CD8-positive, alpha-beta T cell (primary cell): ENCODE measurements at places on chromosomes 12 and 14.

GRCh38 chr14:54653712-54654469 lies 87.0 kb downstream of the SAMD4A start:
- DNase-seq: no peak

DNA sequence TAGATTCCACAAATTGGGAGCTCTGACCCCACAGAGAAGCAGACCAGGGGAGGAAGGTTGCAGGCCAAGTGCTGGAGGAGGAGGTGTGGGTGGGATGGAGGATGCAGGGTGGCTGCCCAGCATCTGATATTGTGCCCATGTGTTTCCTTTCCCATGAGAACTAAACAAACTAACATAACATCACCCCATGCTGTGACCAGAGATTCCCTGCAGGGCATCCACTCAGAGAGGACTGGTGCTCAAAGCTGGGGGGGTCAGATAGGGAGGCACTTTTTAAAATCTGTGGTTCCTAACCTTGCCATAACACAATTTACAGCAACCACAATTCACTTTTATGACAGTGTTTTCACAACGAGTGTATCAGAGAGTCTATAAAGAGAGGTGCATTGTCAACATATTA lies 1277.6 kb downstream of the AACS start:
- no peak for DNase-seq

DNA sequence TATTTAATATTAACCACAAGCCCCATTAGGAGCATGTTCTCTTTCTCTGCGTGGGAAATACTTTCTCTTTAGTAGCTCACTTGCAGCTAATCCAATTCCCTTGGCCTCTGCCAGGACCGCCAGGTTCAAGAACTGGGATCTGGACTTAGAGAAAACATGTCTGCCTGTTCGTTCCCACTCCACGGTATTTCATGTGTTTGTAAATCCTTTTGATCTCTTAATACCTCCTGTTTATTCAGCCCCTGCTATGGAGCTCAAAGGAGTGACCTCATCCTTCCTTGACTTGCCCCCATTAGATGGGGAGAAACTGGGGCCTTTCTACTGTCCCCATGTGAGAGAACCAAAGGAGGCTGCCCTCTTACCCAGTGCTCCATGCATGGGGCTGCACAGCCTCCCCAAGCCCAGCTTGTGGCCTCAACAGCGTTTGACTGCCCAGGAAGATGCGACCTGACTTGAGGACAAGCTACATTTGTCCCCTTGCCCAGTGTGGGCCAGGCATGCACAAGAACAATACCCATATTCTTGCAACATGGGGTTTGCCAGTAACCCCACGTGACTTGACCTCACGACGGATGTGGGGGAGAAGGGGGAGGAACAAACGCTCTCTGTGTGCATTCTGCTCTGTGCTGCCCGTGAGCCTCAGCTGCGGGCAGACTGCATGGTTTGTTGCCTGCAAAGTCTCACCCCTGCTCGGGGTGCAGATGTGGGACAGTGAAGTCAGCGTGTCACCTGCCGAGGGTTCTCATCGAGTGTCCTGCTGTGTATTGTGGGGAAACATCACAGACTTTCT lies 30.3 kb downstream of the CD9 start:
- DNase-seq: peak; percentile 82

DNA sequence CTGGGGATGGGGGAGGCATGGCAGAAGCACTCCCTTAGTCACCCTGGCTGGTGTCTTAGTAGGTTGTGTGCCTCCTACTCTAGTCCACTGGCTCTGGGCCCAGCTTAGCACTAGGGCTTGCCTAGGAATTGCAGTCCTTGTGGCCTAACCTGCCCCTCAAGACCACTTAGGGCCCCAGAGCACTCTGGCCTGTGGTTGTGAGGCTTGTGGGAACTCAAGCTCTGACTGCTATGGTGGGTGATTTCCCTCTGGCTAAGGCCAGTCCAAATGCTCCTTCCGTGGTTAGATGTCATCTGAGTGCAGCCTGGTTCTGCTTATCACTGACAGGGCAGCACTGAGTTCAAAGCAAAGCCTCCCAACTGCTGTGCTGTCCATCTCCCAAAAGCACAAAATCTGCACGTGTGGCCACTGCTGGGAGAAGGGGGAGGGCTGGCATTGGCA lies 20.2 kb downstream of the FGD4 start:
- no peak for DNase-seq

GRCh38 chr12:46499901-46500300 lies 127.3 kb upstream of the SLC38A2 start:
- no peak for DNase-seq

DNA sequence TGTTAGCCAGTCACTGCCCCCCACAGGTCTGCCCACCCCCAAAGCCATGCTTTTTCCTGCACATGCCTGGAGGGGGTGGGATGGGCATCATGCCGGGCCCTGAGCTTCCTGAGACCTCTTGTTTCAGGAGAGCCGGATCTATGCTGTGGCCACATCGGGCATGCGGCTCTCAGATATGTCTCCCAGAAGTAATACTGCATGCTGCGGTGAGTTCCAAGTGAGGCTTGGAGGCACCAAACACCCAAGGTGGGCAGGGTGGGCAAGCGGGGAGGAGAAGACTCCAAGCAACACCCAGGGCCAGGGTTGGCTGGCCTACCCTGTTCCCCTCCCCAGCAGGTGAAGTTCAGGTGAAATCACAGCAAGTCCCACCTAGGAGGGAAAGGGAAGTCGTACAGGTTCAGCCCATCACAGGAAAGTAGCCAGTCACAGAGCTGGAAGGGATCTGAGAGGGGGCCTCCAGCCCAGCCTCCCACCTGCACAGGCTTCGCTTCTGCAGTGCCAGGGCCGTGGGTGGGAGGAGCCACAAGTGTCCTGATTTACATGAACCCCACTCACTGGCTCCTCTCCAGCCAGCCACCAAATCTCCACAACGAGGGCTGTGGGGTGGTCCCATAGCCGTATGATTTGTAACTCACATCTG lies 30.9 kb downstream of the PIGH start:
- no peak for DNase-seq

GRCh38 chr12:108709697-108710096 lies 21.6 kb downstream of the CORO1C start:
- DNase-seq: no peak

GRCh38 chr12:123032736-123033391 lies 52.4 kb downstream of the ARL6IP4 start:
- no peak for DNase-seq

DNA sequence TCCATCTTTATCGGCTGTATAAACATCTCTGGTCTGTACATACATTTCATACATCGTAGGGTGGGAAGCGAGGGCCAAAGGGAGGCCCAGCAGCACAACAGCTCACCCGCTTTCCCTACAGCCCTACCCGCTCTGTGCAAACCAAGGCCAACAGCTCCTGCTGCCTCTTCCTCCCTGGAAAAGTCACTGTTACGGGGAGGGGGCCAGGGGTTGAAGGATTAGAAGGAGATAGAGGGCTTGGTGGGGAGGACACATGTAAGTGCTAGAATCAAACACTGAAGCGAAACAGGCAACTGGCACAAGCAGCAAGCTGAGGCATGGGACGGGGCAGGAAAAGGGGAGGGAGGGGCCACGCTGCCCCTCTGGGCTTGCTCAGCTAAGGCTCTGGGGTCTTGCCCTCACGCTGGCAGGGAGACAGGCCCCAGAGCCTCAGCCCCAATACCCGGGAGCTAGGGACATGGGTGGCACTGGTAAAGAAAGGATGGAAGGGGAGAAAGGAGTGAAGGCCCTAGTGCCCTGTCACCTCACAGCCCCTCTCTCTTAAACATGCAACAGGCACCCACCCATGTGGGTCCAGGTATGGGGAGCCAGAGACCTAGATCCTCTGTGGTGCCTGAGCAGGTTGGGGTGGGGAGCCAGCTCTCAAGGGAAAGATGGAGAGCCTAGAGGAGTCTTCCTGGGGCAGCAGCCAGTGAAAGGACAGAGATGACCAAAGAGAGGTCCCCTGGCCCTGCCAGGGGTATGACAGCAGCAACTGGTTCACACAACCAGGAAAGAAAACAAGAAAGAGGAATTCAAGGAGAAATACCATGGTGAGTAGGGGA lies 14.4 kb downstream of the SPRYD3 start:
- DNase-seq: no peak

- no peak for DNase-seq
These were observed 50.6 kb upstream of the REP15 start for GRCh38 chr12:27645671-27646070.

- DNase-seq: no peak
These were observed 486.7 kb downstream of the APAF1 start for GRCh38 chr12:99131751-99132199.

GRCh38 chr12:24143928-24144327 lies 194.5 kb upstream of the SOX5 start:
- no peak for DNase-seq

GRCh38 chr12:62717643-62718042 lies 217.3 kb downstream of the PPM1H start:
- DNase-seq: no peak

DNA sequence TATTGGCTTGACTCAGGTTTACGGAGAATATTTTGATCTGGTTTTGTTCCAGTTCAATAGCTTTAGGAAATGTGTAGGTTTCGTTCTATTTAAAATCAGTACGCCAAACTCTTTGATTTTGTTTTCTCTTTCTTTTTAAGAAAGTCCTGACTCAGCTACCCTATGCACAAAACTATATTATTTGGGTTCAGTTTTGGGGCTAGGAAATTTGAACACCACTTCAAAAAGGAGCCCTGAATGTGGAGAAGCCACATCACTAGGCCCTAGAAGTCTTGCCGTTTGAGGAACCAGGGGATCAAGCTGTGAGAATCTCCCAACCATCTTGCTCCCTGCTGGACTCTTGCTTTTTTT lies 168.2 kb upstream of the BCL2L14 start:
- DNase-seq: no peak

- DNase-seq: no peak
These were observed 190.8 kb upstream of the ARHGAP5 start for GRCh38 chr14:31886156-31886835.

GRCh38 chr12:9786726-9787717 lies 26.3 kb upstream of the CD69 start:
- DNase-seq: no peak

DNA sequence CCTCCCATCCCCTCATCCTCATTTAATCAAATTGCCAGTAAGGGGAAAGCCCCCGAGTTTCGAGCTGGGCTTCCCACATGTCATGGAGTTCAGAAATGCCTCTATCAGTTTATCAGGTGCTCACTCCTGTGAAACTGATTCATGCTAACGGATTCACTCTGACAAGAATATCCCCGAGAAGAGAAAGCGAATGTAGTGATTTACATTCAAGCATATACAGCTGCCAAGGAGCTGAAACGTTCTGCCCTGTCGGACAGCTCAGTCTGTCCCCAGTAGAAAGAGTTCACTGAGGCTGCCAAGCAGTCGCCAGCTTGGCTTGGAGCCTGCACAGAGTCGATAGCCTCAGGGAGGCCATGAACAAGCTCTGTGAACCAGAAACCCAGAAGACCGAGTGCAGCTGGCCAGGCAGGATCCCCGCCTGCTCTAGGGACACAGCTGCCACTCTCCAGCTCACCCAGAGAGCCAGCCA lies 88.4 kb downstream of the TMCC3 start:
- DNase-seq: no peak

- DNase-seq: no peak
These were observed 413.9 kb downstream of the GALC start for GRCh38 chr14:87579036-87579435.

- DNase-seq: no peak
These were observed 92.1 kb upstream of the BMP4 start for GRCh38 chr14:54048736-54049135.

DNA sequence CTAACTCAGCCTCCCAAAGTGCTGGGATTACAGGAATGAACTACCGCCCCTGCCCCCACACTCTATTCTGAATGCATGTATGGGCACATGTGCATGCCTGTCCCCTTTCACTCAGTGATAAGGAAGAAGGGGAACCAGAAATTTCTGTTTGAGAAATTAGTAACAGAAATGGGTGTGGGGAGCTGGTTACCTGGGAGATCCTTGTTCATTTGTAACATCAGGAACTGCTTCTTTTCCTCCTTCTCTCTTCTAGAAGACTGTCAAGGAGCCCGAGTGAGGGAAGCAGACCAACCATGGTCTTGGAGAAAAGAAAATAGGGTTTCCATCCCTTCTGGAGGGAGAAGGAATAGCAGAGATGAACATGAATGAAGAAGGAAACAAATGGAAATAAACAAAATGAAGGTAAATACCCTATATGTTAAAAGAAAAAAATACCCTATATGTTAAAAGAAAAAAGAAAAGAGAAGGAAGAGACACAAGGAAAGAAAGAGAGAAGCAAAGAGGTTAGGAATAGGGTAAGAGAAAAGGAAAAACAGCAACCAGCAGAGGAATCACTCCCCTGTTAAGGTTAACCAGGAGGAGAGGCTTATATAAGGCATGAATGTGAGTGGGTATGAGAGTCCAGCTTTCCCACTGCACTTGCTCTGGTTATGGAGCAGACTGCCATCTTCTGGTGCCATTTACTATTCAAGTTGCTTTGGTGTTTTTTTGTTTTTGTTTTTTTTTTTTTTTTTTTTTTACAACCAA lies 3.3 kb downstream of the PPP1R3E start:
- DNase-seq: no peak

DNA sequence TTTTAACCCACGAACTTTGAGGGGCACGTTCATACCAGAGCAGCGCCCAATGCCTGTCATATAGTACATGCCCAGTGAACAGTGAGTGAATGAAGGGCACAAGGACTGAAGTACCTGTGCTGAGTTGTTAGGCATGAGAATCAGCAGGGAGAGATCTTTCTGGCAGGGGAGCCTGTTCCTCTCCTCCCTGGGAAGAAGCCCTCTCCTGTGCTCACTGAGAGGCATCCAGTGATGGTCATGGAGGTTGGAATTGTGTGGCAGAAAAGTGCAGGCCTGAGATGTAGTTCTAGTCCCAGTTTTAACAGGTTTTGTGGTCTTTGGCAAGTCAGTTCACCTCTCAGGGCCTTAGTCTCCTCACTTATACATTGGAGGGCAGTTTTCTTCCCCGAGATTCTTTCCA lies 20.6 kb downstream of the TEAD4 start:
- DNase-seq: no peak

- DNase-seq: no peak
These were observed 19.8 kb downstream of the XRCC3 start for GRCh38 chr14:103695296-103696069.

- no peak for DNase-seq
These were observed 140.5 kb downstream of the KCNA5 start for GRCh38 chr12:5184186-5184585.

- DNase-seq: no peak
These were observed 8.3 kb upstream of the INSM2 start for GRCh38 chr14:35525695-35526094.

DNA sequence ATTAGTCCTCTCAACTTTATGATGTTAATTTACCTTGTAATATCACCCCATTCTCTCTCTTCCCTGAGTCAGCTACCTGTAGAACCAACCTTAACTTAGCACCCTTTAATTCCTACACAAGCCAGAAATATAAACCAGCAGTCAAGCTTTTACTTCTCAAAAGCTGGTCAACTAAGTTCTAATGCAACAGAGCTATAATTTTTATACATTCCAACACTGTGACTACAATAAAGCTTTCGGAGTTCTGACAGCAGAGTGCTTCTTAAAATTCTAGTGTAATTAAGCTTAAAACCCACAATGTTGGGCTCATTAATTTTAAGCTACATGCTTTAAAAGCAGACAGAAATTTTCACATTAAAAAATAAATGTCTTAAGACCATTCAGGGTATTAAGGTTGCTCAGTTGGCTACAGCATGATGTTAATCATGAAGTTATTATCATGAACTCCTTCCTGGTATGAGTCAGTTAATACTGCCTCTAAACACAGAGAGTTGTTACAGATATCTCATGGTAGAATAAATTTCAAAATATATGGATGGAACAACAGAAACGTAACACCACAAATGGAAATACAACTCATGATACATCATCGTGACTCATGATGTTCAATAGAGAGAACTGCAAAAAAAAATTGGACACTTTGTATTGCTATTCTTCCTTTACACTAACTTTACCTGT lies 126.7 kb downstream of the EPS8 start:
- no peak for DNase-seq

- no peak for DNase-seq
These were observed 26.3 kb downstream of the PDE6H start for GRCh38 chr12:14999021-14999694.
